ENCODE measurements at places on chromosomes 16 and 17.

DNA sequence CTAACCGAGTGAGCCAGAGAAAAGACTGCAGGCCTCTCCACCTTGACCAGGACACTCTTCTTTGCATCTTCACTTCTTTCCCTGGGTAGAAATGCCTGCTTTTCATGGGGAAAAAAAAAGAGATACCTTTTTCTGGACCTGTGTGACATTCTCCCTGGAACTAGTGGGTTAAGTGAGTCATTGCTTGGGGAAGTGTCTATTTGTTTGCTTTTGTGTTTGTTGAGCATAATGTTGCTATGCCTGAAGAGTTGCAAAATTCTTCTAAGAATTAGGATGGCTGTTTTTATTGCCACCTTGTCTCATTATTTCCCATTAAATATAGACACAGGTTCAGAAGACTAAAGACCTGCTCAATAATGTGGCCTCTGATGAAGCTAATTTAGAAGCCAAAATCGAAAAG lies 18.8 kb downstream of the CLUAP1 start:
- no peak for DNase-seq

- DNase-seq = no peak
These were observed 2.9 kb downstream of the CHD9 start for GRCh38 chr16:53057658-53058057.

GRCh38 chr16:82892324-82892723 lies 265.6 kb downstream of the CDH13 start:
- DNase-seq = no peak

DNA sequence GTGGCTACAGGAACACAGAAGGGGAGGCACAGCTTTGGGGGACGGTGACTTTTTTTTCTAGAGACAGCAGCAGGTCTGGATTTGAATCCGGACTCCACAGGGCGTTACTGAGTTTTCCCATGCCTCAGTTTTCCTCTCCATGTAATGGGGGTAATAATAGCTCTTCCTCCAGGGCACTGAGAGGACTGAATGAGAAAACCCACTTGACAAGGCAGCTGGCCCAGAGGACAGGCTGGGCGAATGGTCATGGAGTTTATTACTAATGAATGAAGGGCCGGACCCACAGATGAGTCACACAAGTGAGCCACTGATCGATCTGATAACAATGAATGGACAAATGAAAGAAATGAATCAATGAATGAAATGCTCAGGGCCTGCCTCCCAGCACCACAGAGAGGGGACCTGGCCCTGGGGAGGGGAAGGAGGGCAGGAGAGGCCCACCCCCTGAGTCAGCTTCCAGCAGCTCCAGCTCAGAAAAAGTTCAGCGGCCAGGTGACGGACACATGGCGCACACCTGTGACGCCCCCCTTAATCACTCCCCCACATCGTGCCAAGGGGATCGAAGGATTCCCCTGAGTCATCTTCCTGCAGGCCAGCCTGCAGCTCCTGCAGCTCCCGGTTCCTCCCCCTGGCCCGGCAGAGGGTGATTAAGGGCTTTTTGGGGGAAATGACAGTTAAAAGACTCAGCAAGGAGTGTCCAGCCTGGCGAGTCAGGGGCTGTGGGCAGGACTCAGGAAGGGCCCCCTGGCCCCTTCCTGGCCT lies 54.3 kb downstream of the SOCS1 start:
- peak; percentile 95 for DNase-seq

- DNase-seq = peak; percentile 67
These were observed 3.3 kb upstream of the CDK5R1 start for GRCh38 chr17:32483451-32484019.
